ENCODE measurements at places on chromosomes 1 and 21.

GRCh38 chr1:58649555-58649954 lies 50.3 kb downstream of the MYSM1 start:
- no peak for DNase-seq

DNA sequence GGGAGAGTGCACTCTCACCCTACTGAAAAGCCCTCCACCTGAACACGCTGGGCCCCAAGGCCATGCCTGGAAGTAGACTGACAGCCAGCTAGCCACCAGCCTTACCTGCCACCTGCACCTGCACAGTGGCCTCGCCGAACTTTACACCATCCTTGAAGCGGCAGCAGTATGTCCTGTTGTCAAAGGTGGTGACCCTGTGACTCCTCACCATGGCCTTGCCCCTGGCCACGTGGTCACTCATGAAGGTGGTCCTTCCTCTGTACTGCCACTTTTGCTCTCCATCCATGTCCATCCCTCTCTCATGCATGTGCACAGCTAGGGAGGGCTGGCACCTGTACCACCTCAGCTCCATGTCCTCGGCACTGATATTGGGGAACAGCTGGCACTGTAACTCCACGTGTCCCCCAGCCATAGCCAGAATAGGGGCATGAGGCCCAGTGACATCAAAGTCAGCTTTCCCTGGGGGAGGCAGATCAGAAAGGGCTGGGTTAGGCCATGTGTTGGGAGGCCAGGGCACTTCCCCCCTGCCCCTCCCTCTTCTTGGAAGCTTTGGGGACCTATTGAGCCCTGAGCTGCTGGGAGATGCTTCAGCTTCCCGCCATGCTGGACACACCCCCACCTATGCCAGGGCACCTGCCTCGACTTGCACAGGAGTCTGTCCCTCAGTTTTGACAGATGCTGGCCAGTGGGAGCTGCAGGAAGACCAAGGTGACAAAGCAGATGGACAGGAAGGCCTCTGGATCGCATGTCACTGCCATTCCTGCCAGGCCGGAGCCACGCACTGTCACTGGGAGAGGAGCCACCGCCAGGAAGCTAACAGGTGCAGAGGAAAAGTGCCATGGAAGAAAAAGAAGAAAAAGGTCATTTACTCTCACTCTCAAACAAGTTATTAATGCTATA lies 24.6 kb downstream of the RNF187 start:
- no peak for DNase-seq

DNA sequence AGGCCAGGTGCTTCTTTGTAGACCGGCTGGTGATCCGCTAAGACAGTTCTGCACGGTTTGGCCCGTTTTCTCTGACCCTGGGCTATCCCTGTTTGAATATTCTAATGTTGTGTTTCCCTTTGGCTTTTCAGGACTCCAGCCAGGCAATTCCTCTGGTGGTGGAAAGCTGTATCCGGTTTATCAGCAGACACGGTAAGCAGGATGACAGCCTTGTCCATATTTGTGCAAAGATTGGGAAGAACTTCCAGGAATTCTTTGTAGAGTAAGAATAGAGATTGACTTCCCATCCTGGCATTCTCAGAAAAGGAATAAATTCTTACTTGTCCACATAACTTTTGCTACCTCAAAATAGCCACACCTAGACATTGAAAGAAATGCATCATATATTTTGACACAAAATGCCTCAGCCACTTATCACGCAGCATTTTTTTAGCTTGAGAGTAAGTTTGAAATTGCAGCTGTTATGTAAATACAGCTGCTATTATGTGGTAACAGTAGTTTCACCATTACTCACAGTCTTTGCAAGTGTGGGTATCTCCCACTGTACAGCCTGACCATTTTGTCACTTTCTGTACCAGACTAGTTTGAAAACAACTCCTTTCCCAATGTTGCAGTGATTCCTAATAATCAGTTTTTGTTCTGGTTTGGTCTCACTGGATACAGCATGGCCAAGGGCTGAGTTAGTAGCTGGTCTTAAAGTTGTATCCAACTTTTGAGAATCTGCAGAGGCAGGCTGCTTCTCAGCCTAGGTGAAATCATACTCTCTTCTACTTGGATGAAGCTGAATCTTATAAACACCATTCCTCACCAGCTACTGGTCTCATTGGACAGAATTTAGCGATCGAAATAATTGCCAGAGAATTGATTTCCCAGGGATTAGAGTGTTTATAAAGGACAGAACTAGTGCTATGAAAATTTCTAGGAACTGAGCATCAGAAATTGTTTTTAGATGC lies 40.0 kb upstream of the IKBKE start:
- no peak for DNase-seq

DNA sequence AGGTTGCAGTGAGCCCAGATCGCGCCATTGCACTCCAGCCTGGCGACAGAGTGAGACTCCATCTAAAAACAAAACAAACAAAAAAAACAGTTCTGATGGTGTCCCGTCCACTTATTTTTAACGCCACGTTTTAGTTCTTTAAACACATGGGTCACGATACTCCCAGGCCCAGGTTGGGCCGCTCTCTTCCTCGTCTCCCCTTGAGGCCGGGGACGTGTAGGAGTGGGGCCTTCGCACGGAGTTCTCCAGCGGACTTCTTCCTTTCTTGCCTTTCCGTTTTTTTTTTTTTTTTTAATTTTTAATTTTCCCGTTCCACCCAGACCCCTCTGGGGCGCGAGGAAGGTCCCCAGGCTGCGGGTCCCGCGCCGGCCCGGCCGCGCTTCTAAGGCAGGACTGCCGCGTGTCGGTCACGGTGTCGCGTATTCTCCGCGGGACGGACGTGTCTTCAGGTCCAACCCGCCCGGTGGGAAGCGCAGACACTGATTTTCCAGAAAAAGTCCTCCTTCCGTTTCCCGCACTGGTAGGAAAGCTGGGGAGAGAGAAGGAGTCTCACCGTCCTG lies 47.5 kb upstream of the SLC19A1 start:
- DNase-seq: no peak

DNA sequence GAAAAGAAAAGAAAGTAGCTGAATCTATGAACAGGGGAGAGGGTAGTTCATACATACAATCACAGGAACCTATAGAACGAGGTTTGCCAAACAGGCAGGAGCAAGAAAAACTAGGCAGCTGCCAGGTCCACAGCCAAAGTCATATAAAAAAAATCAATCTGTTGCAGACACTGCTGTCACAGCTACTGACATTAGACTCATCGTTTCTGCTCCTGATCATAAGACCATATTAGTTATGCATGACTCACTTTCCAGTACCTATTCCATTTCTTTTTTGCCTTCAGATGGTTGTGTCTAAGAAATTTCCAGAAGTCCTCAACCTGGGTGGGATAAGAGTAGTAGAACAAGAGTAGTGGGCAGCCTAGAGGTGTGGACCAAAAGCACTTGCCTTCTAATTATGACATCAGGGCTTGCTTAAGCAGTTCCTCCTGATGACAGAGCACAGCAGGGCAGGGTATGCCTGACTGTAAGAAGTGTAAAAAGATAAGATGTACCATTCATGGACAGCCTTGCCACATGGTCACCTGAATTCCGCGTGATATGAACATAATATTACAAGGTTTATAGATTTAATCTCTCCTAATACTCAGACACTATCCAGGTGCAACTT lies 323.2 kb upstream of the SGIP1 start:
- no peak for DNase-seq

DNA sequence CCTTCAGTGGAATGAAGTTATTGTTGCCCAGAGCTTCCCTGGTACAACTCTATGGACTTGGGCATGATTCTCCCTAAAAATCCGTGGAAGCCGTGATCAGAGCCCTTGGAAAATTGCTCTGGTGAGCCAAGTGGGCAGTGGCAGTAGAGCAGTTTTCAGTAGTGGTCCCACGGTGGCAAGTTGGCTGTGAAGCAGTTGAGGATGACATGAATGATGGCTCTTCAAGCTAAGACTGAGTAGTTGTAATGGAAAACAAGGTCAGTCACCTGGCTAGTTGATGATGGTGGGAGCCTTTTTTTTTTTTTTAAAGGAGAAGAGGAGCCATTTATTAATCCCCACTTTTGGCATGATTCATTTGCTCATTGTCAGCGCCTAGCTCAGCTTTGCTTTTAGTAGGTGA lies 36.2 kb downstream of the PBX1 start:
- no peak for DNase-seq

DNA sequence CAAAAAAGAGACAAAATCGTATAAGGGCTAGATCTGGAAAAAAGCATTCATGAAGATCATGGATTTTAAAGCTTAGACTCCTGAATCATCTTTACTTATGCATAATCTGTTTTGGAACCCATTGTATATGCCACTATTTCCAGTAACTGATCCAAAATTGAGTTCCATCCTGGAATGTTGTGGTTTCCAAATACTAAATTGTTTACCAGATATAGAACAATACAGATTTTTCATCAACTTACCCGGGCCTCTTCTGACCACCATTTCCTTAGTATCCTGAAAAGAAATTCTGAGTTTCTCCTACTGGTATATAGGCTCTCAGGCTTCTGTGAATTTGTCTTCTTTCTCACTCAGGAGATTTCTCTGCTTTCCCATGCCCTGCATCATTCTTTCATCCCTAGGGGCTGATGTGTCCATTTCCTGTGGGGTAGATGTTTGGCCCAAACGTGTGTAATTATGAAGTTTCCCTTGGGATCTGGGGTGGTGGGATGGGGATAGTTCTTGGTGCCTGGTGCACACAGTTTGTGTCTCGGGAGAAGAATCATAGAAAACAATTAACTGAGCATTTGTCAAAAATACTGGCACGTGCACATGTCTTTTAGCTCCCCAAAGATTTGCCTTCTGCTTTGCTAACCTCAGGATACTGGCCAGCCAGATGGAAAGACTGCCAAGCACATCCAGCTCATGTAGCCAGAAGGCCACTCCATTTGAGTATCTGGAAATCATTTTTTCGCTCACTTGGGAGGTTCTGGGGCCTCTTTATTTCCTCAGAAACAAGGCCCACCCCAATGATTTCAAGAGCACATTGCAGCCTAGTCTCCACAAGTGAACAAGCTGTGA lies 127.8 kb downstream of the NTMT2 start:
- no peak for DNase-seq

- DNase-seq: peak; percentile 50
Observed at GRCh38 chr1:42931911-42932422, 26.7 kb downstream of the SLC2A1 start.

DNA sequence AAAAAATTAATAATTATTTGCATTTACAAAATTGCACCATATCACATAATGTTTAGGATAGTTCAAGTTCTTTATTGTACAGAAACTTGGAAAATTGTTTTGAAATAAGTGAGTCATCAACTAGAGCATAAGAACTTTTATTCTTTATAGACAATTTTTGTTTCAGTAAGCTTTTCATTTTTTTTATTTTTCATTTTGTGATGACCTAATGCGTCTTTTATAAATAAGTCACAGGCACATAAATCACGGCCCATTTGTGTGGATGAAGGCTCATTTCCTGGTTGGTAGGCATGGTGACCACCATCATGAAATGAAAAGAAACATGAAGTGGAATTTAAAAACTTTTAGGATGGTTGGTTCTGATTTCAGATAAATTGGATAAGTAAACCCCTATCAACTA lies 39.3 kb downstream of the SPAG17 start:
- DNase-seq: no peak

GRCh38 chr1:186228749-186229148 lies 146.3 kb downstream of the TPR start:
- DNase-seq: no peak

DNA sequence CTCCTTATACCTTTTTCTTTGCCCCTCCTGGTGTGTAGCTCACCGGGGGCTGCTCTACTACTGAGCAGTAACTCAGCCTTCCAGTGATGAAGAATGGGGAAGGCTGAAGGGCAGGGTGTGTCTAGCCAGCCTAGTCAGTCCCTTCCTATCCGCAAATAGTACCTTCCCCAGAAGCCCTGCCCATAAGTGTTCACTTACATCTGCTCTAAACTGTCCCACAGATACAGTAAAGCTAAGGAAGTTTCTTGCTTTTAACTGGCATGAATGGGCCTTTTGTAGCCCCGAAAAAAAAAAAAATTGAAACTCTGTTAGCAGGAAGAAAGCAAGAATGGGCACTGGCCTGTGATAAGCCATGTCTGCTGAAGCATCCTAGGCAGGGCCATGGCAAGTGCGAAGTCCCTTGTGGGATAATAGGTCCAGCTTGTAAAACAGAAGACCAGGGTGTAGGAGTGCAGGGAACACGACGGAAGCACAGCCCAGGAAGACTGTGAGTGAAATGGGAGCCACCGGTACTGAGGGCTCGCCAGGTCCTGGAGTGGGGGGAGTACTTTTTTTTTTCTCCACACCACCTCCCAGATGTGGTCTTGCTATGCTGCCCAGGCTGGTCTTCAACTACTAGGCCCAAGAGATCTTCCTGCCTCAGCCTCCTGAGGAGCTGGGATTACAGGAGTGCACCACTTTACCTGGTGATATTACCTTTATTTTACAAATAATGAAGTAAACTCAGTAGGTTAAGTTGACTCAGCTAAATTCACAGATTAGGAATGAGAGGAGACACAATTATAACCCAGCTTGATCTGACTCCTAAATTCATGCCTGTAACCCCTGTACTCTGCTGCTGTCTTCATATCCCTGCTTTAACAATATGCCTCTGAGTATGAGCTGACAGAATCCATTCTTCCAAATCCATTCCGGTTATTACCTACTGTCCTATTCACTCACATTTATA lies 347.5 kb downstream of the SMYD3 start:
- DNase-seq: no peak

DNA sequence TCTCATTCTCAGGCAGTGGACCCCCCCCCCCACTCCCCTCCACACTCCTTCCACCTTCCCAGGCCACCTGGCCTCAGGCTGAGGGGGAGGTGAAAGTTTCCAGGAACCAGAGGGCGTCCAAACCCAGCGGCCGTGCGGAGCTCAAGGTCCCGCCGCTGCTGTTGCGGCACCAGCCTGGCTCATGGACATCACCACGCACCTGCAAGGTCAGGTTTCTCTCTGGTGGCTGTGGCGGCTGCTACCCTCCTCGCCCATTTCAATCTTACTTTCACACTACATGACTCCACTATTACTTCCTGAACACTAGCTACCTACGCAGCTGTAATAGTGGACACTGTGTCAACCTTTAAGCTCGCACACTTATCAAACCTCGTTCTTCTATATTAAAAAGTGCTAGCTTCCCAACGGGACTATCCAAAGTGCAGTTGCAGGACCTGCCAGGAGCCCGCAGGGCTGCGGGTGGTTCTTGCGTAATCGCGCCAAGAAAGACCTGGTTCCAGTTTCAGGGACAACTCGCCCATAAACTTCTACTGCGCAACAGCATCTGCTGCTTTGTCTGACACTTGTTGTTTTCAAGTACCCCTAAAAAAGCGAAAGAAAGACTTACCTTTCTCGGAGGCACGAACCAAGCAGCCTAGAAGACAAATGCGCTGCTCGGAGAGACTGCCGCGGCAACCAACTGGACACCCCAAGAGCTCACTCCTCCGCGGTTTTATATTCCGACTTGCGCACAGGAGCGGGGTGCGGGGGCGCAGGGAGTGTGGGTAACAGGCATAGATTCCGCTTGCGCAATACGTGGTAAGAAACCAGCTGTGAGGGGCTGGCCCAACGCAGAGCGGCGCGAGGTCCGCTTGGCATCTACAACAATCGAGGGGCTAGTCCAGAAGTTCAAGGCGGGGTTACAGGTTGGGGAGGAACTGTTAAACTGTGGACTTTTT lies at the start of gene DIRAS3:
TSS of gene DIRAS3 (minus strand) at position 687 of the 938 bp plus-strand sequence. CDS start 3,330 bp downstream, outside the sequence.
- DNase-seq: no peak

- no peak for DNase-seq
Observed at GRCh38 chr1:50978144-50978851, 8.3 kb downstream of the CDKN2C start.

Data from bone marrow (tissue), 2 donors.